ENCODE measurements at places on chromosomes 4 and X.

- no peak for DNase-seq
These were observed 31.0 kb upstream of the TLR3 start for GRCh38 chr4:186037692-186038658.

DNA sequence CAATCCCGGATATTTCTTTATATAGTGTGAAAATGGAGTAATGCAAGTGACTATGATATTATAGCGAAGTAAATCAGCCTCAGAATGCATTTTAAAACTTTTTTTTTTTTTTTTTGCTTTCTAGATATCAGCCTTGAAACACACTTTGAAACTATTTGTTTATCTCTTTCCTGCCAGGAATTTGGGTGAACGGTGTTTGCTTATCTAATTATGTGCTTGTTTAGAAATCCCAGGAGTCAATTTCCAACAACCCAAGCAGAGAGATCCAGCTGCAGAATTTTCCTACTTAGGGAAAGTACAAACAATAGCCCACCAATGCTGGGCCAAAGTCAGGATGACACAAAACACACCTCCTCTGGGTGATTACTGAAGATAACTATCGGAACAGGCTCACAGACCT lies 958.8 kb downstream of the PCDH18 start:
- DNase-seq: no peak

DNA sequence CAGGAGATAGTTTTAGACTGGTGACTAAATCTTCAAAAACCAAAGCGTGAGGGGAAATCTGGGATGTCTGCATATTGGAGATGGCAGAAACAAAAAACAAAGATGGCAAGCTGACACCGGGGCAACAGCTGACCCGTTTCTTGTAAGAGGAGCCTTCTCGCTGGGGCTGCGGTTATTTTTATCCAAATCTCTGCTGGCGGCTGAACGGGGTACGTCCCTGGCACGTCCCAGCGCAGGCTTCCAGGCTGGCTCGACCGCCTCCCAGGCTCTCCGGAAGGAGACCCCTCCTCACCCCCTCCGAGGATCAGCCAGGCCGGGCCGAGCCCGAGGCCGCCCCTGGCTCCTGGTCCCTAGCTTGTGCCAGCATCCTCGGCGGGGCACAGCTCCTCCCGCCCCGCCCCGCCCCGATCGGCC lies 403 bp downstream of the SGCB start:
- DNase-seq: peak; percentile 58

- DNase-seq: no peak
These were observed 23.3 kb upstream of the COQ2 start for GRCh38 chr4:83307920-83308319.

- DNase-seq: no peak
These were observed 206.4 kb upstream of the PACRGL start for GRCh38 chr4:20493761-20494353.

- no peak for DNase-seq
These were observed 58.8 kb upstream of the MXD4 start for GRCh38 chr4:2320746-2321145.

DNA sequence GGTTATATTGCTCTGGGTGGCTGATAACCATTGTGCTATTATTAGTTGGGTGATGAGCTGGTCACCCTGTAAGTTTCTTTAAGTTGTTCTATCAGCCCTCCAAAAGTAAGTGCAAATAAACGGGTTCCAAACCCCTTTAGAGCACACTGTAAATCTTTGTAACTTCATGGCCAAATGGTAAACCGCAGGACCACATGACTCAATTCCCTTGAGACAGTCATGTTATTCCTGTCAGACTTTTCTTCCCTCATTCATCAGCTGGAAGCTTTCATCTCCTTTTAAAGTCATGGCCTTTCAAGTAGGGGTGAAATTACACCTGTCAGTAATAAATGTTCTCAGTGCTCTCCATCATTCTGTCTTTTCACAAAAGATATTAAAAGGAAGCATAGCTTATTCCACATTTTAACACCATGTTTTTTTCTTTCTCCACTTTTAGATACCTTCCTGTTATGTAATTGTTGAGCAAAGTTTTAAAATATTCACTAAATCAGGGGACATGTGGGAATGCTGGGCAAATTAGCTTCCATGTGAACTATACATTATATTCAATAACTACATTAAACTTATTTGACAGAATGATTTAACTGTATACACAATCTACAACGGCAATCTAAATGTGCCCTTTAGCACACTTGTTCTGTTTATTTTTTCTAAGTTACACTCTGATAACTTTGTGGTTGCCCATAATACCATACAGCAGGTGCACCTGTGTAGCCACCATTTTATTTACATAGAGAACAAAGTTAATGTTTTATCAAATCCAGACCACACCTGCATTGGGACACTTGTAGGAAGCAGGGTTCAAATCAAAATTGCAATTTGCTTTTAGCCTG lies 275.5 kb downstream of the CFAP299 start:
- DNase-seq: no peak

GRCh38 chrX:46298821-46299220 lies 246.4 kb downstream of the ZNF674 start:
- no peak for DNase-seq

GRCh38 chr4:107423677-107424405 lies 296.2 kb downstream of the PAPSS1 start:
- DNase-seq: no peak

DNA sequence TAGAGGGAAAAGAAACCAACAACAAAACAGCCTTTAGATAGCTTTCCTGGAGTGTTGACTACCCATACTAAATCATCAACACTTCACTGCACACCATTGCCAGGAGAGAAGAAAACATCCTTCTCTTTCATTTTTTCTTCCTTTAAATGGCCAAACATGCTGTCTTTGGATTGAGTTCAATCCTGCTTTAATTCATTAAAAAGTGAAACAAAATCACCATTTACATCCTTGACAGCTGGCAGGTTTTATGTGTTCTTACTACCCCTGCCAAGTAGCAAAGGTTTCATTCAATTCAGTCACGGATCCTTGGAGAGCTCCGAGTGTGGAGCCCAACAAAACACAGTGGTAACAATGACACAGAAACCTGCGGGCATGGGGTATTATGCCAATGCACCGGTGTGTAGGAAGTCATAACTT lies 568.3 kb downstream of the ANKRD50 start:
- DNase-seq: no peak

DNA sequence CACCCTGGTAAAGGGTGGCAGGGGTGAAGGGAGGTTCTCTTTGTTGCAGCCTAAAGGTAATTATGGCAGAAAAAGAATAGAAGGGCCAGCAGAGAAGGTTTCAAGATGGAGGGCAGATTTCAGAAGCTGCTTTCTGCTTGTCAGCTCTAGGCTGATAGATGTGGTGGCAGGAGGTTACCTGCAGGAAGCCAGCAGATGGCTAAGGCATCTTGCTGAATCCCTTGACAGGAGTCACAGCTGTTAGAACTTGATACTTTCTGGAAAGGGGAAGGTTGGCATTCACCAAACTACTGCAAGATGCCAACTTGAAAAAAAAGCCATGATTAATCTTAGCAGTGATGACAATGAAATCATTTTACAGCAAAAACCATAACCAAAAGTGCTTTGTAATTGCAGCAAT lies 69.5 kb upstream of the CBLL2 start:
- DNase-seq: no peak

DNA sequence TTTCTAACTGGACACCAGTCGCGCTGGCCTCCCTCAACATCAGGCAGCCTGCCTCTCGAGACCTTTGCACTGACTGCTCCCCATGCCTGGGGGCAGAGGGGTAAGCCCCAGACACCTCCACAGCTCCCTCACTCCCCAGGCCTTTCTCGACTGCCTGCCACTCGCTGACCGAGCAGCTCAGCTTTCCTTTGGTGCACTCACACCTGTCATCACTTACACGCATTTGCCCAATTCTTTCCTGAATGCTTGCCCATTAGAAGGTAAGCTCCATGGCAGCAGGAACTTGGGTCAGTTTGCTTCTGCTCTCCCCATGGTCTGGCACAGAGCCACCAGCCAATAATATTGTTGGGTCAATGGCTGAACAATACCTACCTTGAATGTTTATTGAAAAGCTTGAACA lies 32.2 kb upstream of the PROM1 start:
- no peak for DNase-seq
